GM04504 (cell line): ENCODE measurements at places on chromosomes 1 and 21.

- DNase-seq: no peak
These were observed 46.3 kb upstream of the CACYBP start for GRCh38 chr1:174953285-174954072.

- no peak for DNase-seq
These were observed 12.7 kb downstream of the VSIG8 start for GRCh38 chr1:159849626-159850366.

DNA sequence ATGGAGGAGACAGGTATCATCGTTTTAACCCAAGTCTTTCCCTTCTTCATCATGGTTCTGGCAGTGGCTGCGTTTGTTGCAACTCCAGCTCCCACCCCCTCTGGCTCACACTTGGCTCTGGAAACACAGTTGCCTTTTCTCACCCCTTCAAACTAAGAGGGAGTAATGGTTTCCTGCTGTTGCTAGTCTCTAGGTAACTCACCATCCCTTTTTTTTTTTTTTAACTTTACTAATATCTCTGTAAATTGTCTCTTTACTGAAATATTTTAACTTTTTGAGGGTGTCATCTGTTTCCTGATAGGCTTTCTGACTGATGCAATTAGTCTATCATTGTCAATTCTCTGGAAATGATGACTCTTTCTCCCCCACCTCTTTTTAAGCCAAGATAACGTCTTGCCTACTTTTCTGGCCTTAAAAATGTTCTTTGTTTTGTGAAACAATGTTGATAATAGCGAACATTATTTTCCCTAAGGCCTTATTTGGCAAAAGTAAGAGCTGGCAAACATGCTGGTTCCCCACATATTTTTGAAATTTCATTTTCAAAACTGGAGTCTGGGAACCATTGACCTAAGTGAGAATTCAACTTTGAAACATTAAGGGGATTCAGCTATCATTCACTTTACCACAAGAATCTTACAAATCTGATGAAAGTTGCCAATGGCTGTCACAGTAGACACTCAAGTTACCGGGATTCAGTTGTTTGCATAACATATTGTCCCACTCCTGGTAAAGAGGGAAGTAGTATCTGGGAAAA is 85.3 kb downstream of the LEPR start:
- DNase-seq: peak; percentile 40

GRCh38 chr1:64476251-64476952 is 6.5 kb downstream of the CACHD1 start:
- DNase-seq: peak; percentile 50

GRCh38 chr1:151485685-151486255 is 25.4 kb upstream of the CGN start:
- DNase-seq: no peak

DNA sequence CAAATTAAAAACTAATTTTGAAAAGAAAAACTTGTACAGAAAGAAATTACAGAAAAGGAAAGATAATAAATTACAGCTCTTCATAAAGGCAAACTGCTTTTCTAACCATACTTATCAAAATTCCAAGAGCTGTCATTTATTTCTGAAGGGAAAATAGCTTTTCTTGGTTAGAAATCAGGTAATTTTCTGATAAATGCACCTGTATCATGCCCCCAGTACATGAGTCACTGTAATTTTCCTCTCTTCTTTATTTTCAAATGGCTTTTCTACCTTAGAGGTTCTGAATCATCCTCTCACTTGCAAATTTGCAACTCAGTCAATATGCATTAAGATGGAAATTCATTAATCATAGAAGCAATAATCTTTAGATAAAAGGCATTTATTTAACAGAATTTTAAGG is 100.1 kb downstream of the SLC35F3 start:
- no peak for DNase-seq
